Epithelial cell of alveolus of lung (primary cell): ENCODE measurements at places on chromosomes 1 and 21. TPM values are rescaled to one million over a fixed set of nuclear protein-coding genes. Genes with fewer than 3 reads are reported as not detected.

TPTE gene
- total RNA-seq = not detected in 2 replicates

ZNF695 gene
- 2.0 and 2.5 TPM in 2 replicates for total RNA-seq

FCRLA gene
- 2.1 TPM in 1 of 2 replicates, not detected in the other for total RNA-seq

THEM5 gene
- not detected in 2 replicates for total RNA-seq

OR2G6 gene
- not detected in 2 replicates for total RNA-seq

AMPD1 gene
- total RNA-seq = not detected in 2 replicates

DNASE2B gene
- total RNA-seq = not detected in 2 replicates

REN gene
- total RNA-seq = not detected in 2 replicates

OR14K1 gene
- total RNA-seq = not detected in 2 replicates

ACTA1 gene
- total RNA-seq = 0.13 and 10.3 TPM in 2 replicates

LYPD8 gene
- total RNA-seq = not detected in 2 replicates

SEC22B gene
- total RNA-seq = 36.5 and 47.5 TPM in 2 replicates
